ENCODE measurements at places on chromosomes 2 and 18.

- DNase-seq: no peak
These were observed 28.0 kb upstream of the BARD1 start for GRCh38 chr2:214837466-214837865.

- DNase-seq: peak; percentile 87
These were observed 12.6 kb upstream of the KCMF1 start for GRCh38 chr2:84958135-84959059.

GRCh38 chr18:59268127-59268720 lies 5.0 kb downstream of the RAX start:
- DNase-seq: no peak

- no peak for DNase-seq
These were observed 242.3 kb downstream of the ATAD2B start for GRCh38 chr2:23684395-23685176.

GRCh38 chr2:98091738-98092137 lies 4.8 kb downstream of the VWA3B start:
- DNase-seq: no peak

GRCh38 chr2:228731517-228731916 lies 539.6 kb downstream of the PID1 start:
- no peak for DNase-seq

GRCh38 chr2:220270481-220271070 lies 643.1 kb downstream of the SLC4A3 start:
- DNase-seq: peak; percentile 68

DNA sequence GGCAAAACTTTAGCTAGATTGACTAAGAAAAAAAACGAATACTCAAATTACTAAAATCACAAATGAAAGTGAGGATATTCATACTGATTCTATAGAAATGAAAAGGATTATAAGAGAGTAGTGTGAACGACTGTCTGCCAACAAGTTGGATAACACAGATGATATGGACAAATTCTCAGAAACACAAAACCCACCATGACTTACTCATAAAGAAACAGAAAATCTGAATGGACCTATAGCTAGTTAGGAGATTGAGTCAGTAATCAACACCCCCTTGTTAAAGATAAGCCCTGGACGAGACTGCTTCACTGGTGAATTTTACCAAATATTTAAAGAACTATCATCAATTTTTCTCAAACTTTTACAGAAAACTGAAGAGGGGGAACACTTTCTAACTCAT lies 108.8 kb upstream of the TMEM200C start:
- no peak for DNase-seq

GRCh38 chr2:1588978-1589621 lies 155.2 kb downstream of the PXDN start:
- DNase-seq: no peak

- DNase-seq: peak; percentile 43
These were observed 88.4 kb downstream of the PMAIP1 start for GRCh38 chr18:59988098-59988706.

- no peak for DNase-seq
These were observed 36.7 kb downstream of the FAM117B start for GRCh38 chr2:202671317-202672035.

DNA sequence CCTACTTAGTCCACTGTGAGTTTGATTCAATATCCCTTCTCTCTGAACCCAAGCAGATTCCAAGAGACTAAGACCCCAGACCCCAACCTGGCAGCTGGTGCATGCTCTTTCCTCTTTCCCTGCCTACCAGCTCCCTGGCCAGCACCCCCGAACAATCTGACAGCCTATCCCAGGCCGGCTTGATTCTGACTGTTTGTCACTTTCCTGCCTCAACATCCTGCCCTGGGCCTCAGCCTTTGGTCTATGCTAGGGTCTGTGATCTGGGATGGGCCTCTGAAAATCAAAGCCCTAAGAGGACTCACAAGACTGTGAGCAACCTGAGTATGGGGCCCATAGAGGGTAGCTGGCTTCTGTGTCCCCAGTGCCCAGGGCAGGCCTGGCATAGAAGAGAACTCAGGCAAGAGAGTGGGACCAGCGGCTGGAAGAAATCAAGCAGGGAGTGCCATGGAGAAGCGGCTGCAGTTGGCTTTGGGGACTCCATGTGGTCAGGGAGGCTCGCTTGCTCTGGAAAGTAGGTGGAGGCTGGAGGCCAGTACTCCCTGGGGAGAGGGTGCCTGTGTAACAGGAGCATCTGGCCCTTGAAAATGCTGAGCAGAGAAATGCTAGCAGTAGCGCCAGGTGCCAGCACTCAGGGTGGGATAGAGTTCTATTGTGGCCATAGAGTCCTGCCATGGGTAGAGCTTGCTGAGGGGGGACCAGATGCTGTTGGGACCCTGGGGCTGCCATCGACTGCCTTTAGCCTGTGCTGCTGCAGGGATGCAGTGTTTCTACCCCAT lies 343.9 kb downstream of the DYSF start:
- DNase-seq: no peak

DNA sequence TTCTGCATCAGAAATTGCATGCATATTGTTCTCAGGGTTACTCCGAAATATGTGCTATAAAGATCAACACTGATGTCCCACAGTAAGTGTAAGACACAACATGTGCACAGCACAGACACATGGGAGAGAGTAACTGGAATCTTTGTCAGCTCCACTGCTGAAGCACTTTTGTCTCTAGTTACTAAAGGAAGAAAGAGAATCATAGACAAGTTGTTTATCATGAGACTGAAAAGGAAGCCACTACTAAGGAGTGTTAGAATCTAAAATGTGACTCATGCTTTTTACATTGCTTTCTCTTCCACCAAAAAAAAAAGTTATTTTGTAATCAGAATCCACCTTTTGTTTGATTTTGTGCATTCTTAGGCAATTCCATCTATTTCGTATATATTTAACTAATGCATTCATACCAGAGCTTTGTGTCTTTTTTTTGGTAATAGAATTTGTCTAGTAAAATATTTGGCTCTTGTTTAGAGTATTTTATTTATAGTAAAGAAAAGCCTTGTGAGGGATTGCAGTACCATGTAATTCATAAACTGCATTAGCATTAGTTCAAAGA lies 502.4 kb downstream of the FBXO15 start:
- no peak for DNase-seq

DNA sequence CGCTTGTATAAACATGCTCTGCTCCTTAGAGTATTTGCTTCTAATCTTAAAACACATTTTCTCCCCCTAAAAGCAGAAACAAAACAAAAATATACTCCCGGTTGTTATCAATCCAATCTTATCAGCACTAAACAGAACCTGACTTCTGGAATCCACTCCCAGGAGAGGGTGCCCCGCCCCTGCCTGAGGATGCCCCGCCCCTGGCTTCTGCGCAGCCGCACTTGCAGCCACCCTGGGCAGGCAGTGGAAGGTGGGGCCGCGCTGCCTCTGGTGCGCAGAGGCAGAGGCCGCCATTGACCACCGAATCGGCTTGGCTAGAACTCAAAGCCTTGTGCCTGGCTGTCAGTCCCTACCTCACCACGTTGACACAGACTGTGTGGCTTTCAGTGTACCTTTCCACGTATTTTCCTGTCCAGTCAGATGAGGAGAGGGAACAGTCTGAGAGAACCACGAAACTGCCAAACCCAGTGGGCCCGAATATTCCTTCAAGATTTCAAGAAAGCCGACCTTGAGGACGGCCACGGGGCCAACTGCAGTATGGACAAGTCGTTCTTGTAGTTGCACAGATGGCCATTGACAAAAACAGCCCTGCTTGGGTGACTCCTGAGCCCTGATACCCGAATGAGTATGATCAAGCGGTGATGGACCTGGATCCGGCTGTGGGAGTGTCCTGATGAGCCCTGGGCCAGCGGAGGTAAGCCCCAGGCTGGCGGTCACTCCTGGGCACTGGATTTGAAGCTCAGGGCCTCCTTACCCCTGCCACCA lies 46.2 kb upstream of the ARHGAP28 start:
- no peak for DNase-seq

All from NCI-H1105 (cell line).